ENCODE measurements at places on chromosomes 12 and 14.

DNA sequence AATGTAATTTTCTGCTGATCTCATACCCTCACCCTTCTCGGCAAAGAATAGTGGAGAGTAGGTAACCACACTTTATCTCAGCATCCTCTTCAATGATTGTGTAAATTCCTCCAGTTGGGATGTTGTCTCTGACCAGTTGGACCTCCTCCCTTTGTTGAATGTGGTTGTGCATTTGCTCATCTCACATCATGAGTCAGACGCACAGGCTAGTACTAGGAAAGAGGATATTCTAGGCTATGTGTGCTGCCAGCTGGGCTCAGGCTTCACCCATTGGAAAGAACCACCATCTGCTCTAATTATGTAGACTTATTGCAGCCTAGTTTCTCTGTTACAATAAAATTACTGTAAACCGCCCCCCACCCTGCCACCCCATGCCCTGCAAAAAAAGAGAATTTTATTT is 90.3 kb downstream of the LMO3 start:
- no peak for DNase-seq

DNA sequence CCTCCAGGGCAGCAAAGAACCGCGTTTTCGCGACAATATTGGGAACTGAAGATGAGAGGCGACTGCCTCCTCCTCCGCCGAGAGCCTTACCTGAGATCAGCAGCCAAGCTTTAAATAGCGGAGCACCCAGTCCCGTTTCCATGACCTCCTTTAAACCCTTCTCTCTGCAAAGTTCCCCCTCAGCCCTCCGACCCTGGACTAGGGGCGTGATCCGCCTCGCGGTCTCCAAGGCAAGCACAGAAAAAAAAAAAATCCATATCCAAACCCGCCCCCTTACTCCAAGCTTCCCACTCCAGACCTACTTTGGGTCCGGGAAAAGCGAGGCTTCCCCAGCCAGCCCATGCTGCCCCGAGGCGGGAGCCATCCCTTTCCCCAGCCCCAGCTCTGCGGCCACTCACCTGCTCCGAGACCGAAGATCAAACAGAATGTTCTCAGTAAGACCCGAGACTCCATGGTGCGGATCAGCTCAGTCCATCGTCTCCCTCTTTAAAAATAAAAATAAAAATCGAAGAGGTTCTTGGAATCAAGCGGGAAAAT is 630 bp downstream of the NELL2 start:
- DNase-seq: no peak

- DNase-seq: no peak
These were observed 2.6 kb upstream of the PRKD1 start for GRCh38 chr14:29930283-29930682.

GRCh38 chr14:80584744-80585505 is 356.6 kb downstream of the CEP128 start:
- DNase-seq: no peak

DNA sequence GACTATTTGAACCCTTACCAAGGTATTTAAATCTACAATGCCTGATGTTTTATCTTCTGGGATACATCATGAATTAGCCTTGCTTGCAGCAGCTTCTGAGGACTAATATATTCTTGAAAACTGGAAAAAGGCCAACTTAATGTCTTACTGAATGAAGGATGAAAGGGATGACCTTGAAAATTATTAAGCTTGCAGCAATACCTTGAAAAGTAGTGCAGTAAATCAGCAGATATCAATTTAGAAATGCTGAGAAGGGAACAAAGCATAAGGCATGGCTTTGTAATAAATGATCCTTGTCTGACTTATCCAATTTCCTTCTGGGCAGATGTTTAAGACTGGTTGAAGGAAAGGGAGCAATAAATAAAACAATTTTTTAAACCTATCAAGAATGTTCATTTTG is 37.3 kb upstream of the FERMT2 start:
- no peak for DNase-seq

GRCh38 chr12:118055865-118056773 is 4.9 kb downstream of the WSB2 start:
- DNase-seq: no peak
